ENCODE measurements at places on chromosomes 16 and 17.

DNA sequence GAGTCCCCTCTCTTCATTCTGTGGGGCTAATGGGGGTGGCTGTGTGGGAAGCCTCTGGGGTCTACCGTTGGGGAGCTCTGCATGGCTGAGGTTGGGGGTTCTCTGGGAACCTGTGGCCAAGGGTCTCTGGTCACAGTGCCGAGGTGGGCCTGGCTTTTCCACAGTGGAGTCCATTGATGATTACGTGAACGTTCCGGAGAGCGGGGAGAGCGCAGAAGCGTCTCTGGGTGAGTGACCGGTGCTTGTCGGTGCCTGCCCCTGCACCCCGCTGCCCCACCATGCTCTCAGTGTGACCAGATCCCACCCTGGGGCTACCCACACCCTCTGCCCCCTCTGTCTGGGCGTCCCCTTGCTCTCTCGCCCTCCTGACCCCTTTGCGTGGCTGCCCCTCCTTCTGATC, 4.5 kb downstream of the LAT start:
- DNase-seq, result no peak

- peak; percentile 75 for DNase-seq
Measured at GRCh38 chr16:57519796-57520360, 16.5 kb downstream of the CCDC102A start.

DNA sequence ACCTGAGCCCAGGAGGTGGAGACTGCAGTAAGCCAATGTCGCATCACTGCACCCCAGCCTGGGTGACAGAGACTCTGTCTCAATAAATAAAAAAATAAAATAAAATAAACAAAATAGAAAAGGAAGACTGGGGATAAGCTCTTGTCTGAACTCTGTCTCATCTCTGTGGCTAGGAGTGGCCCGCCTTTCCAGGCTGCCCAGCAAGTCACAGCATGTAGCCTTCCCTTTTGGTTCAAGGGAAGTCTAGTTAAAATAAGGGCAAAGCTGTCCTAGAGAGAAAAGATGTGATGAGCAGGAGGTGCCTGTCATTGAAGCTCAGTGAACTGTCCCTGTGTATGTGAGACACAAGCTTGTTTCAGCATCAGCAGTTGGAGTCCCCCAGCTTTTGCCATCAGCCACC, 2.7 kb upstream of the GFAP start:
- DNase-seq, result no peak

GRCh38 chr17:3903881-3904290, 11.0 kb upstream of the CAMKK1 start:
- DNase-seq, result no peak

DNA sequence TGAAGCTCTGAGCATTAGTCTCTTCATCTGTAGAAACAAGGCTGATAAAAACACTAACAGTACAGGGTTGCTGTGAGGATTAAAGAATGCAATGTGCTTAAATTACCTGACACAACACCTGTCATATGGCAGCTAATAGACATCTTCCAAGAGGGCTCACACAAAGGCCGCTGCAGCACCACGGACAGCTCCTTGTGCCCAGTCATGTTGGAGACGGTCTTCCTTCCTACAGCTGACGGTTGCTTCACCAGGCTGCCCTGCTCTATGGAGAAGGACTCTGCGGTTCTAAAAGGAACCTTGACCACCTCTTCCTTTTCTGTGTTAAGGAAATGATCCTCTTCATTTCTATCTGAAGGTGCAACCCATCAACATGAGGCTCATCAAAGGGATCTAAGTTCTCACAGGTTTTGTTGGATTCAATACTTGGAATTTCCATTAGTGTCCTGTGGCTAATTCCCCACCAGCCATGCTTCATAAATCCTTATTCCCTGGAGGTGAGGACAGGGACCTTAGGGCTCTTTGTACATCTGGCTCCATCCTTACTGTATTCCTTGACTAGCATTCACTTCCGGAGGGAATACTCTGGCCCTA, 138.9 kb upstream of the CES5A start:
- DNase-seq, result no peak

DNA sequence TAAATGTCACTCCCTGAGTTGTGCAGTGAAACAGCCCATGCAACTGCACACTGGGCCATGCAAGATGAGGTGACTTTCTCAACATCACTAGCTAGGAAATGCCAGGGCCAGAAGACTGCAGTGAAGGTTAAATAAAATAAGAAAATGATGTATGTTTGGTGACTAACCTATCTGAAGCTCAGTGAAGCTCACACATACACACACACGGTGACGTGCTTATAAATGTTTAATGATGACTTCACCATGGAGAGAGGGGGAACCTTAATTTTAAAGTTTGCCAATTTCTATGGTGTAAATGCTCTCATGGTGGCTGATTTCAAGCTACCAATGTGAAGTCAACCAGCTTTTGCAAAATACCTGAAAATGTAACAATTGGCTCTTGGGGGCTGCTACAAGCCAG, 166.4 kb downstream of the MAF start:
- no peak for DNase-seq
